ENCODE measurements at places on chromosomes 1 and 21. TPM values are rescaled to one million over a fixed set of nuclear protein-coding genes. Genes with fewer than 3 reads are reported as not detected.

The LHX4 gene
- 0.42 TPM for polyA plus RNA-seq

The KISS1 gene
- polyA plus RNA-seq = not detected

The FAM110D gene
- not detected for polyA plus RNA-seq

The MEX3A gene
- polyA plus RNA-seq = not detected

GRCh38 chr1:26410706-26411623 is at the start of gene LIN28A:
Gene LIN28A, plus strand, starts transcription at chr1:26410817. Its CDS starts 75 bp downstream, at chr1:26410892.
- DNase-seq = no peak

DNA sequence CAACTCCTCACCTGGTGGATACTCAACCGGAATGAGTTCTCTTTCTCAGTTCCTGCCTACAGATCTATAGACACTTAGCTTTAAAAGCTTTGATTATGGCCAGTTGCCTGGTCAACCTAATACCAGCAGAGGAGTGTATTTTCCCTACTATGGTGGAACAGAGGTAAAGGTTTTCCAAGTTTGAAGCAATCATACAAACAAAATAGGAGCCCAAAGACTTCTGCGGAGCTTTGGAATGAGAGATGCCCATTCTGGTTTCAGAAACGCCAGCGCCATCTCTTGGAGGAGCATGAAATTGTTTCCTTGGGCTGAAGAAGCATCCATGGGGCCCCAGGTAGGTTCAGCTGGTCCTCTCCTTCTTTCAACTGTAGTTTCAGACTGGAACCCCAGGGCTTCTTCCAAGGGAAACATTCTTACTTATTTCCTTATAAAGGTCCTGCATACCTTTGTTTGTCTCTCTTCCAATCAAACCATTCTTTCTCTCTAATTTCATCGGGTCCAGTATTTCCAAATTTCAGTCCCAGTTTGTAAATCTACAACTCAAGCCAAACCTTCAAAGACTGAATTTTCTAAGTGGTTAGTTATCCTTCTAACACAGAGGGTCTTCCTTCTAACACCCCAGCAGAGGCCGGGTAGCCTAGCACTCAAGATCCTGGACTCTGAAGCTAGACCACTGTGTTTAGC is 95.9 kb downstream of the KCNJ15 start:
- DNase-seq = no peak

DNA sequence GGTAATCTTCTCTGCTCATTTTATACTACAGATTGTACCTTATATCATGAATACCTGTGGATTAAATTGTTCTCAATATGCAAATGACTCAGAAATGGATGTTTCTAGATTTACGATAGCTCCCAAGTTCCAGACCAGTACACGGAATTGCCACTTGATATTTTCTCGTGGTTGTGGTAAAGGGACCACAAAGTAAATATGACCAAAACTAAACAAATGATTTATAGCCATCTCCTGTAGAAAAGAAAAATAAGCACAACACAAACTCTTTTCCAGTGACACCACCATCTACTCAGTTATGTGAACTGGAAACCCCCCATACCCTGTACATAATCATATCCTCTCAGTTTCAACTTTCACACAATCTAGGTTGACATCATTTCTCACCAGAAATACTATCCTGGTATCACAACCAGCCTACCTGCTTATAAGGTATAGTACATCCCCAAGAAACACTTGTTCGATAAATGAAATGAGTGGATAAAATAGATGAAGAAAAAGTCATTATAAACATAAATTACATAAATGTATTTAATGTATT is 172.3 kb downstream of the ADGRL4 start:
- no peak for DNase-seq

DNA sequence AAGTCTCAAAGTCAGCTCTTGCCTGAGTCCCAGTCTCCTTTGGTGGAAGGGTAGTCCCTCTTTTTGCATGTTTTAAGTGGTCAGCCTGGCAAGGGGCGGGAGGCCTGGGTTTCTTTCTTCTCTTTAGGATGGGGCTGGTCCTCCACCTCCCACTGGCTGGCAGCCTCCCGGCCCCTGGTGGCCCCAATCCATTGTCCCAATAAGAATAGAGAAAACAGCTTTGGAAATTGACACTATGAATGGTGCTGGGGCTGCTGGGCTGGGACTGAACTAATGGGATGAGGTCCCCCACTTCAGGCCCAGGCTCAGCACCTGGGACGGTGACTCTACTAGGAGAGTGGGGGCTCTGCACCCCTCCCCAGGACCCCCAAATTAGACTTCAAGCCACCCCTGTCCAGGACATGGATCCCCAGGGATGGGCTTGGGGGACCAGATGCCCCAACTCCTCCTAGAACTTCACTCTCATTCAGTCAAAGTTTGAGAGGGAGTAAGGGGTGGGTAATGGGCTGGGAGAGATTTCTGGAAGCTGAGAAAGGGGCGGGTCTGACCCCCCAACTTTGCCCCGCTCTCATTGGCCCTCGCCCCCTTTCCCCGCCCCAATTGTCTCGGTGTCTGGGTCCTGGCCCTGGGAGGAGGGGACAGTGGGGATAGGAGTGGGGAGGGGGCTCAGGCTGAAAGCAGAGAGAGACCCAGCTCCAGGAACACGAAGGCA is 18.2 kb downstream of the SLC27A3 start:
- no peak for DNase-seq

Measured in naive B cell (primary cell).